ENCODE measurements at places on chromosomes 12 and 14.

DNA sequence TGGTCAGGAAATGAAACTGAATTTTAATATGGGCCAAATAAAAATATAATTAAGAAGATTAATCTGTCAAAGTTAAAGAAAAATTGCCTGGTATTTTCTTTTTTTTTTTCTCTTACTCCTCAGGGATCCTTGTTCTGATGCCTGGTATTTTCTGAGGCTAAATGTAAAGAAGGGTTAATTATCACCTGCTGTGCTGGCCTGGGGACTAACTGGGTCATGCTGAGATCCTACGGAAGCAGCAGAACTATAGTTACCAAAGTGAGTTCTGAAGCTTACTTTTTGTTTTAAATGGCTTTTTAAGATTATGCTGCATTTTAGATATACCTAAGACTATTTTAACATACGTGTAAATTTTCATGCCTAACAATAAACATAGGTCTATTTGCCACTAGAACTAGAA, 23.3 kb downstream of the ZC2HC1C start:
- DNase-seq: no peak

DNA sequence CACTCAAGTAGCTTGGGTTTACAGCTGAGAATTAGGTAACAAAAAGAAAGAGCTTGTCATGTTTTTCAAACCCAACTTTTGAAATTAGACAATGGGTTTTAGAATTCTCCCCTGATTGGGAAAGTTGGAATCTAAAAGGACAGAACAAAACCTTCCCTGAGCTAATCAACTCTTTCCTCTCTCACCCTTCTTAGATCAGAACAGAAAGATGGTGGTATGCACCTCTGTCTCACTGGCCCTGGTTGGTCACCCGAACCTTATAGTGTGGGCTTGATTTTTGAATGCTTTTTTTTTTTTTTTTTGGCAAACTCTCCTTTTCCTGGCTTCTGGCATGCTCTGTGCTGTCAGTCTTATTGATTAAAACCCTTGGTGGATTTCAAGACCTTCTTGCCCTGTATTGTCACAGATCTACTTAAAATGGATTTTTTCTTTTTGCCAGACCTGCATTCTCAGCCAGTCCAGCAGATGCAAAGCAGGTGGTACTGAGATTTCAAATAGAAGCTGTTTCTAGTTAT, 251.1 kb upstream of the RMST start:
- no peak for DNase-seq

DNA sequence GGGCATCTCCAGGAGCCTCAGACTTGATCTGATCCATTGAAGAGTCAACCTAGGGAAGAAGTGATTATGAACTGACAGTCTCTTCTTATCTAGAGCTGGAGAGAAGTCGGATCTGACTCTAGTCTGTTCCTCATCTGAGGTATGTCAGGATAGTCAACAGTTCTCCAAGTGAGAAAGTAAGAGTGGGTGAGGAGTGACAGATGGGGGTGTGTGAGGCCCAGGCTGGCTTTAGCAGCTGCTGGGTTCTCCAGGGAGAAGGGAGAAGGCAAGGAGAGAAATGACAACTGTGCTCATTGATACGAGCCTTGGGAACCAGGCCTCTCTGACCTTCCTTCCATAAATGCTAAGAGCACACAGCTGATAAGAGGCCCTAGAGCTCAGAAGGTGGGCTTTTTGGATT, 53.3 kb downstream of the IRAK3 start:
- DNase-seq: no peak

GRCh38 chr12:98274430-98275130, 240.8 kb upstream of the TMPO start:
- no peak for DNase-seq

- DNase-seq: no peak
Measured at GRCh38 chr12:62769076-62769619, 165.8 kb downstream of the PPM1H start.

All from stimulated activated CD4-positive, alpha-beta T cell treated with anti-CD3 and anti-CD28 coated beads, Interleukin-12 subunit alpha, Interleukin-12 subunit beta, amount 100 ng/mL, for 48 hours (primary cell).